Fibroblast of lung (primary cell): ENCODE measurements at places on chromosomes 16 and 17. TPM values are rescaled to one million over a fixed set of nuclear protein-coding genes. Genes with fewer than 3 reads are reported as not detected.

The RETREG3 gene
- total RNA-seq: 67.0 and 68.6 TPM in 2 replicates

The CD300E gene
- total RNA-seq: not detected in 2 replicates

The HID1 gene
- total RNA-seq: under 0.01 and 0.17 TPM in 2 replicates

The TEKT1 gene
- total RNA-seq: not detected in 2 replicates

The KRT32 gene
- under 0.01 TPM in 2 replicates for total RNA-seq

The ZNF689 gene
- 4.6 and 6.1 TPM in 2 replicates for total RNA-seq

The ITGAD gene
- not detected in 2 replicates for total RNA-seq

The CCL22 gene
- not detected in 2 replicates for total RNA-seq

The PRKAR1A gene
- 248 and 290 TPM in 2 replicates for total RNA-seq

The PIRT gene
- total RNA-seq: not detected in 2 replicates

The CRISPLD2 gene
- 34.9 and 37.0 TPM in 2 replicates for total RNA-seq

The GRAPL gene
- total RNA-seq: under 0.01 and 0.17 TPM in 2 replicates

The MYH1 gene
- not detected in 2 replicates for total RNA-seq

The KCNG4 gene
- not detected in 2 replicates for total RNA-seq

The CIITA gene
- total RNA-seq: 0.51 and 0.66 TPM in 2 replicates

The SLFN14 gene
- total RNA-seq: not detected in 2 replicates

The ZACN gene
- not detected in 2 replicates for total RNA-seq
